ENCODE measurements at places on chromosomes 5 and 9.

DNA sequence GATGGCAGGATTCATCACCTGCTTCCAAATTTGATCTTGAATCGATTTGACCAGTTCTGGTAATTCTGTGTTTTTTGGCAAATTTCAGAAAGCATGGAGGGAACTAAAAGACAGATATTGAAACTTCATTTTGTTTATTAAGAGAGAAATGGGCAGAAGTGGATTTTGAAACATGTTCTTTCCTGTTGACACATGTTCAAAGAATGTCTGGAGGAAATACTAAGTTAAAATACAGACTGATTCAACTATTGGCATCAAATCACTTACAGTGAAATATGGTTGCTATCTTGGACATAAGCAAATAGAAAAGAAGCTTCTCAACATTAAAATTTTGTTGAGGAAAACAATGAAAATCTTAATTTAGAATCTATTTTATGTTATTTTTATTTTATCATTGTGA lies 19.3 kb upstream of the GZMK start:
- no peak for DNase-seq

- DNase-seq, result no peak
Observed at GRCh38 chr9:122642226-122642625, 15.2 kb downstream of the OR1B1 start.

DNA sequence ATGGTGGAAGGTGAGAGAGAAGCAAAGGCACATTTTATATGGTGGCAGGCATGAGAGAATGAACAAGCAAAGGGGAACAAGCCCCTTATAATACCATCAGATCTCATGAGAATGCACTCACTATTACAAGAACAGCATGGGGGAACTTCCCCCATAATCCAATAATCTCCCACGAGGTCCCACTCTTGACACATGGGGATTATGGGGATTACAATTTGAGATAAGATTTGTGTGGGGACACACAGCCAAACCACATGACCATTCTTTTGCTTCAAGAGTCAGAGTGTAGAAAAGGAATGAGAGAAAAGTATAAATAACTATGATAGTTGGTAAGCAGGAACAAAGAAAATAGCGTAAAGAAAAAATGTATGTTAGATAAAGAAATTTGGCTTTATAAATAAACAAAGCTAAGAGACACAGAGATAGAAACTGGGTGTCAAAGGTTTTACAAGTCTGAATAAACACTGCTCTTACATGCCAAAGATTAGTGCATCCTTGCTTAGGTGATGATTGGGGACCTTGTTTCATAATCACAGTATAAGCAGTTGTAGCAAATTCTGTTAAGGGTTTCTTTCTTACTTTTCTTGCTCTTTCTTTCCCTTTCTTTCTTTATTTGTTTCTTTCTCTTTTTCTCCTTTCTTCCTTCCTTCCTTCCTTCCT lies 91.9 kb upstream of the PAPPA start:
- no peak for DNase-seq

DNA sequence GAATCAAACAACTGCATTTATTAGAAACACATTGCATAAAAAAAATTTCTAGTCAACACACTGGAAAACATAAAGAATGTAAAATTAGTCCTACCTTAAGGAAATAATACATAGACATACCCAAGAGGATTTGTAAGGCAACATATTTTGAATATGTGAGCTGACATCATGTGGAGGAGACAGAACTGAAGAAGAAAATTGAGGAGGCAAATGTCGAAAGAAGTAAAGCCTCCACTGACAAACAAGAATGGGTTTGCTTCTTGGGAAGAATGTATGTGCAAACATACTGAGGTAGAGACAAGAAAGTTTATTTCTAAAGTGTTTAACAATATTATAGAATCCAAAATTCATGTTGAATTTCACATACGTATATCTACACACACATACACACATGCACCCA lies 363.0 kb upstream of the PDE4D start:
- no peak for DNase-seq

GRCh38 chr5:157484768-157485167 lies 24.8 kb downstream of the NIPAL4 start:
- DNase-seq, result no peak

GRCh38 chr5:137296213-137296781 lies 202.8 kb downstream of the SPOCK1 start:
- no peak for DNase-seq

All from stimulated activated CD8-positive, alpha-beta memory T cell treated with anti-CD3 and anti-CD28 coated beads, Interleukin-4, amount 100 ng/mL, for 4 hours (primary cell).